Mammary epithelial cell (primary cell): ENCODE measurements at places on chromosomes 7 and 10. TPM values are rescaled to one million over a fixed set of nuclear protein-coding genes. Genes with fewer than 3 reads are reported as not detected.

DNA sequence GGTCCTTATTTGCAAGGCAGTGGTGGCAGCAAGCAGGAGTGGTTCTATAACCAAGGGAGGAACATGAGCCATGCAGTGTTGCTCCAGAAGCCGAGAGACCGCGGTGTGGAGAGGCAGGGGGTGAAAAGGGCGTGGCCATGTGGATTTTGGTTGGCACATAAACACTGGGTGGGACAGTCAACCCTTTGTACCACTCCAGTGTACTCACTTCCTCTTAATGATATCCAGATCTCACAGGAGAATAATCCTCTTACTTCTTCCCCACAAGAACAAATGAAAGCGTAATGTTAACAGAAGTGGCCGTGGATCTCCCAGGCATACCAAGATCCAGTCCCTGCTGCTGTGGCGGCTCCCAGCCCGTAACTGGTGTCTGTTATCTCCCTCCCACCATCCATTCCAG, 42.4 kb downstream of the XRCC2 start:
- no peak for DNase-seq

Gene C7orf57
- 1.1 TPM for polyA plus RNA-seq

Gene UCN3
- polyA plus RNA-seq: not detected

DNA sequence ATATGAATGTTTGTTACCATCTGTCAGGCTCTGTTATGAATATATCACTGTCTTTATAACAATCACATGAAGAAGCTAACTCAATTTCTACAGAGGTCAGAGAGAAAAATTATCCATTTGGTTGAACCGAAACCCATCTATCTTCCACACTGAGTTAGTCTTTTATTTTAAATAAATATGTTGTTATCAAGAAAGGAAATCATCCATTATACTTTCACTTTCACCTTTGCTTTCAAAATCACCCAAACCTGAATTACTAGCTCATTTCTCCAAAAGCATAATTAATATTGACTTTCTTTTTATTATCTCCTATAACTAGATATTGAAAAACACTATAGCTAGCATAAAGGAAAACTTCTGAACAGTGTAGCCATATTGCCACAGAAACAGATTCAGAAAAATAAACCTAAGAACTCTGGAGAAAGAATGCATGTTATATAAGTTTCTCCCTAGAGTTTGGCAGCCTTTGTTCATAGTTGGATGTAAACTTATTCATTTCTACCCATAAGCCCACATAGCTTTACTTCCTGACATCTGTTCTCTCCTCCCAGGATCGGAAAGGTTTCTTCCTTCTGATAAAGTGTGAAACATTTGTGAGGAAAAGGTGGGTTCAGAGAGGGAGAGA, 66.0 kb downstream of the NPSR1 start:
- DNase-seq: no peak

DNA sequence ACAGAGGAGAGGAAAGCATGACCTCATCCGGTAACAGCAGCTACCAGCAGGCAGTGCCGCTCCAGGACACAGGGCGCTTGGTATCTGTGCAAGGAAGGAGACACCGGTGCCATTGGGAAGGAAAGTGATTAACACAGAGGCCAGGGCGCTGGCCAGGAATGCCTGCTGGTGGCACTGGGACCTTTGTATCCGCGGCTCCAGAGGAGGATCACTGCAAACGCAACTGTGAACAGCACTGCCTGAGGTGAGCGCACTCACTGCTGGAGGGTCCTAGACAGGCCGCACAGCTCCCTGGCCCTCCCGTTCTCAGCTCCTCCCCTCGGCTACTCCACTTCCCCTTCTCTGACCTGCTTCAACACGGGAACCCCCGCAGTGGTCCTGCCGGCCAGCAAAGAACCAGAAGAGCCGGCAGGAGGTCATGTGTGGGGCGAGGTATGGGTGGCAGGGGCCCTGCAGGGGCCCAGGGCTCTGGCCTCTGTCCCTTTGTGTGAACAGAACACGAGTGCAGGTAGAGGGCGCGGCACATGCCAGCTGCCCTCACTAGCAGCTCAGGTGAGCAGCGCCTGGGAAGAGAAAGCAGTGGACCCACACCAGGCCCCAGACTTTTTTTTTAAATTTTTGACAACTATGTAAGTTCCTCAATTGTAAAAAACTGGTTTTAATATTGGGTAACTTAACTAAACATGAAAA, 107.6 kb downstream of the VIPR2 start:
- no peak for DNase-seq
